ENCODE measurements at places on chromosomes 2 and 18.

DNA sequence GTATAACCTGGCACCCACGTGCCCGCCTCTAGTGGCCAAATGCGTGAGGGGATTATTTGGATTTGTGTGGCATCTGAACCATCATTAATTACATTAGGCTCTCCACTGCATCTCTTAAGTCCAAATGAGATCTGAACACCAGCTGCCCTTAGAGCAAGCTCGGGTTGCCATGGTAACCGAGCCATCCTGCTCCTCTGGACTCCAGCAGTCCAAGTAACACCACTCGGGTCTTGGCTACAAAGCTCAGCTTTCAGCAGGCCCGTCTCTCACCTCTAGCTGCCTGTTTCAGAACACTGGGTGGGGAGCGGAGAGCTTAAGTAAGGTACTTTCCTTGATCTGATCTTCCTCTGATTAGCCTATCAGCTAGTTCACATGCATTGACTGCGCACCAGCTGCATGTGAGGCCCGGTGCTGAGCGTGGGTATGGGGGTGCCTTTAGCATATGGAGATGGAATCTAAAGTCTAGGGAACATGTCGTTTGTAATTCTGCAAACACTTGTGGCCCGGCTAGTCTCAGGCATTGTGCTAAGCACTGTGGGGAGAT, 14.1 kb upstream of the CYS1 start:
- DNase-seq: no peak

- no peak for DNase-seq
These were observed 24.3 kb upstream of the PSMD14 start for GRCh38 chr2:161283926-161284325.

DNA sequence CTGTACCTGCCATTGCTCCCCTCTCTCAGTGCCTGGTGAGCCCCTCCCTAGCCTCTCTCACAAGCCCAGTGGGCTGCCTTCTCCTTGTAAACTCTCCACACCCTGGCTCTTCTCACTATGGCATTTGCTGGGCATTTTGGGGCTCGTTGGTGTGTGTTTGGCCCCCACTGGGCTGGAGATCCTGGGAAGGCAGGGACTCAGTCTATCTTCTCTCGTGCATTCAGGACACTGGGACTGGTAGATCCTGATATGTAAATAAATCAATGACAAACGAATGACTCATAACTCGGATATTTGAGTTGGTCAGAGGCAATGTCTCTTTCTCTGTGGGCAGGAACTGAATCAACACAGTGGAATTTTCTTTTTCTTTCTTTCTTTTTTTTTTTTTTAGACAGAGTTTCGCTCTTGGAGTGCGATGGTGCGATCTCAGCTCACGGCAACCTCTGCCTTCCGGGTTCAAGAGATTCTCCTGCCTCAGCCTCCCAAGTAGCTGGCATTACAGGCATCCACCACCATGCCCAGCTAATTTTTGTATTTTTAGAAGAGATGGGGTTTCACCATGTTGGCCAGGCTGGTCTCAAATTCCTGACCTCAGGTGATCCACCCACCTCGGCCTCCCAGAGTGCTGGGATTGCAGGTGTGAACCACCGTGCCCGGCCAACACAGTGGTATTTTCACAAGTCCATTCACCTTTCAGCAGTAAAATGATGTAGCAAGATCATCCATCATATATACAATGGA, 144.6 kb upstream of the SPRED2 start:
- no peak for DNase-seq

DNA sequence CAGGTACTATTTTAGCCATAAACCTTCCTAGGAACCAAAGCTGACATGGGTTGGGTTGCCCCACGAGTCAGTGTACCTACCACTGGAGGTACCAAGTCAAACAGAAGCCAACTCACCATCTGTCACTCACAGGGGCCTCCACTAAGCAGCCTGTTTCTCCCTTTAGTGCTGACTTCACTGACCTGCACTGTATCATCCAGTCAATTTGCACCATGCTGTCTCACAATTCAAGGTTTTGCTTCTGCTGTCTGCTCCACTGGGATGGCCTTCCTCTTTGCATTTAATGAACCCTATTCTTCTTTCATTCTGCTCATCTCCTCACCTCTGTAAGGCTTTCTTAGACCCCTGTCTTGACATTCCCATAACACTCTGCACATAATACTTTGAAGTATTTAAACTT, 47.2 kb downstream of the EIF2AK3 start:
- no peak for DNase-seq

- DNase-seq: no peak
These were observed 100.6 kb upstream of the ITGA4 start for GRCh38 chr2:181356526-181357130.

- no peak for DNase-seq
These were observed 8.1 kb upstream of the ZNF24 start for GRCh38 chr18:35352283-35352682.

GRCh38 chr18:62071071-62071470, 115.8 kb downstream of the PIGN start:
- no peak for DNase-seq

Measured in right cardiac atrium (tissue), 5 donors.